GM18507 (cell line): ENCODE measurements at places on chromosomes 7 and 10.

- no peak for DNase-seq
These were observed 34.3 kb downstream of the MYL10 start for GRCh38 chr7:101594790-101595189.

DNA sequence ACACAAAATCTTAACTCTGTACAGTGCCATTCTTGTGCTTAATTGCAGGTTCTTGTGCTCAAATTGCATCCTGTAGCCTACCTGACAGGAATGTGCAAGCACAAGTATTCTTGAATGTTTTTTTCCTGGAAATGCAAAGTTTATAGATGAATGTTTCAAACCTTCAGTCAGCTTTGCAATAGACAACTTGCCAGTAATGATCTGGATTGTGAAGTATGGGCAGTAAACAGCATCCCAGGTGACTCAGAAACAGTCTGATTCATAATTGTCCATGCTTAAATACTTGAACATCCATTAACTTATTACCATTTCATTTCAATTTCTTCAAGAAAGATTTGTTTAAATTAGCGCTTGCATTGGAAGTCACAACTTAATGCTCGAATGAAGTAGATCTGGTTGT, 347.2 kb downstream of the SDK1 start:
- no peak for DNase-seq

DNA sequence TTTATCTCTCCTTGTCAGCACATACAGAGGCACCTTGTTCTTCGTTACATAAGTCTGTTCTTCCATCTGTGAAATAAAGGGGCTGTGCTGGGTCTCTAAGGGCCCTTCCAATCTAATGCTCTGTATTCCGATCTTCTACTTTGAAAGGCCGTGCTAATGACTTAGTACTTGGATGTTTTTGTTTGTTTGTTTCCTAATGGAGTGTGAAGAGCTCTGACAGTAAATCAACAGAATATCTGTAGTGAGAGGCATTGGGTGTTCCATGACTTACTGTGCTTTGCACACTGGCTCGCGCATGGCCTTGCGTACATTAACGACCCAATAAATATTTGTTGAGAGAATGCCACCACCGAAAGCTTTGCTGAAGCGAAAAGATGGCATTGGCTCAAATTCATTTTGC, 162.1 kb downstream of the CHN2 start:
- no peak for DNase-seq

GRCh38 chr7:135771961-135772638, 23.5 kb upstream of the FAM180A start:
- no peak for DNase-seq

GRCh38 chr7:133652547-133652946, 399.7 kb downstream of the EXOC4 start:
- DNase-seq, result no peak
